Stimulated activated CD8-positive, alpha-beta memory T cell treated with anti-CD3 and anti-CD28 coated beads, Interleukin-15, amount 100 ng/mL, for 1 hour (primary cell): ENCODE measurements at places on chromosomes 7 and 10.

DNA sequence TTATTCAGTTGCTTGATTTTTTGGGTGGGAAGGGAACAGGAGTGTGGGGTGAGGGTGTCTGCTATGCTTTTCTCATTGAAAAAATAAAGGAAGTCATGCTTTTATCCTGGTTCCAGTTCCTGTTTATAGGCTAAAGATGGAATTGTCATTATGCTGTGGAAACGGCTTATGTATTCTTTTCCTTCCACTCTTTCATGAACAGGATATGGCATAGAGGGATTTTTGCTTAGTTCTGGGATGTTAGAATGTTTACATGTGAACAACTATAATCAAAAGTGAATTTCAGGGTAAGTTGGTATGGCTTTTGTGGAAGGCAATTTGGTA, 35.9 kb upstream of the PTPN12 start:
- no peak for DNase-seq

DNA sequence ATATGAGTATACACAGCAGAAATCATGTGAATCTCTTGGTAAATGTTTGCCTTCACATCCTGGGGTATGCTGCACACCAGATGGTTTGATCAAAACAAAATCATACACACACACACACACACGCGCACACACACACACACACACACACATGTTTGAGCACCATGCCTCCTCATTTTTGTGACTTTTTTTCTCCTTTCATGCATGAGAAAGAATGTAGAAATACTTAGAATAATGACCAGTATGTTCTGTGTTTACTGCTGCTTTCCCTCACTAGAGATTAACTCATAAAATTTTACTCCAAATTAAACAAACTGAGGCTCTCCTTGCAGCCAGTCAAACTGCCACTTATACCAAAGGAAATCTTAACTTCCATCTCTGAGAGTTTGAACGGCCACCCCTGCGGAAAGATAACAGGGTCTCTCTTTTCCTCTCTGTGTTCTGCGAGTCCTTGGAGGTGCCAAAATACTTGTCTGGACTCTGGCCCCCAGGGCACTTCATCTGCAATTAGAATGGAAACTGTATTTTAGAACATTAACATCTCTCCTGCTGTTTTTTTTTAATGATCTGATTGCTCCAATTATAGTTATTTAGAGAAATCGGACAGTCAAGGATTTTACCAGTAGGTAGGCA, 320.8 kb upstream of the NFE2L3 start:
- no peak for DNase-seq

- no peak for DNase-seq
These were observed 136.4 kb upstream of the ASAH2 start for GRCh38 chr10:50387732-50388073.

GRCh38 chr10:77165445-77166208, 472.0 kb downstream of the KCNMA1 start:
- DNase-seq, result no peak

- DNase-seq, result no peak
These were observed 78.7 kb downstream of the FRMPD2 start for GRCh38 chr10:48195803-48196202.

DNA sequence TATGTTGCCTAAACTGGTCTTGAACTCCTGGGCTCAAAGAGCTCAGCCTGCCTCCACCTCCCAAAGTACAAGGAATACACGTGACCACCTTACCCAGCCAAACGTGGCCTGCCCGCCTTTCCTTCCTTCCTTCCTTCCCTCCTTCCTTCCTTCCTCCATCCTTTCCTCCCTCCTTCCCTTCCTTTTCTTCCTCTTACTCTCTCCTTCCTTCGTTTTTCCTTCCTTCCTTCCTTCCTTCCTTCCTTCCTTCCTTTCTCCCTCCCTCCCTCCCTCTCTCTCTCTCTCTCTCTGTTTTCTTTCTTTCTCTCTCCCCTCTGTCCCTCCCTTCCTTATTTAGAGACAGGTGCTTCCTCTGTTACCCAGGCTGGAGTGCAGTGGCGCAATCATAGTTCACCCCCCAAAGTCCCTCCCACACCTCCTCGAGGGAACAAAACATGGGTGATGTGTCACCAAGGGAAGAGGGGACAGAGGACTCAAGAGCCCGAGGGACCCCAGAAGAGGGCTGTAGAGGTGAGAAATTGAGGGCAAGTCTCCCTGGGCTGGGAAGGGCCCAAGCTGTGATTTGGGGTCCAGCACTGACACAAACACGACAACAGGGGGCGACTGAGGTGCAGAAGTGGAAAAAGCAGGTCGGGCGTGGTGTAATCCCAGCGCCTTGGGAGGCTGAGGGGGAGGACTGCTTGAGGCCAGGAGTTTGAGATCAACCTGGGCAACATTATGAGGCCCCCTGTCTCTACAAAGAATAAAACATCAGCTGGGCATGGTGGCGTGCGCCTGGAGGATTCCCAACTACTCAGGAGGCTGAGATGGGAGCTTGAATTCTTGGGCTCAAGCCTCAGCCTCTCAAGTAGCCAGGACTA, 28.1 kb downstream of the EPHB4 start:
- DNase-seq, result no peak

GRCh38 chr7:140417456-140418155, 13.7 kb downstream of the RAB19 start:
- DNase-seq, result no peak

DNA sequence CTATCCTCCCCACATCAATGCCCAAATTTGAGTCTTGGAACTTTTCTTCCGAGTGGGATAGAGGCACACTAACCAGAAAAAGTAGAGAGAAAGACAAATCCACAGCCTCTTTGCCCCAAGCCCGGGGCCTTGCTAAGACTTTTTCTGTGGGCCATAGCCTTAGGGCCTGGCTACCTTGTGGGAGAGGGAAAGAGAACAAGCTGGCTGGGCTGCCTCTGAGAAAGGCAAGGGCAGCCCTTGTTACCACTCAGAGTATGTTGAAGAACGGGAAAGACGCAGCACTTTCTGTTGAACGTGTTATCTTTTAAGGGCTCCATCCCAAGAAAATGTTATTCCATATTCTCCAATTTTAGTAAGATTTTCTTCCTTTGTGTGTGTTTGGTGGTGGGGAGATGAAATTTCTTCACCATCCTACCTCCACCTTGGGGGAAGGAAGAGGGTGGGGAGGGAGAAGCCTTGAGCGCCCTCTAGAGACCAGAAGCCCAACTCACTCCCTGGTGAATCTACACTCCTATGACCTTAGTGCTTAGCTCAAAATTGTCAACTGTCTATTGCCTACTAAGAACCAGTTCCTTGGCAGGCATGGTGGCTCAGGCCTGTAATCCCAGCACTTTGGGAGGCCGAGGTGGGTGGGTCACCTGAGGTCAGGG, 3.9 kb upstream of the NRF1 start:
- DNase-seq, result no peak
